ENCODE measurements at places on chromosomes 12 and 14.

DNA sequence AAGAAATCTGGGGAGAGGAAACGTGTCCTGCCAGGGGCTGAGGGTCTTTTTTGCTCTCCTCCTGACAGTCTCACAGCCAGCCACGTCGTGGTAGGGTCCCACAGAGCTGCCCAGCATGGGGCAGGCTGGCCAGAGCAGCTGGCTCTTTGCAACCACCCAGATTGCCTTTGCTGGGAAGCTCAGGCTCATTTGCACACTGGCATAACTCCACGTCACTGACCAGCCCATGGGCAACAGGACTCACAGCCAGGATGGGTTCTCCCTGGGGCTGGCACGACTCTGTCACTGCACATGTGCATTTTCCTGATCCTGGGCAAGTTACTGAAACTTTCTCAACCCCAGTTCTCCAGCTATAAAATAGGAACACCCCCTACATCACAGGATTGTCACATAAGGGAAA lies 242.2 kb downstream of the DPF3 start:
- DNase-seq, result no peak

GRCh38 chr12:42402821-42403411 lies 76.9 kb downstream of the PPHLN1 start:
- no peak for DNase-seq

GRCh38 chr12:68334132-68334531 lies 2.0 kb upstream of the MDM1 start:
- DNase-seq, result no peak

DNA sequence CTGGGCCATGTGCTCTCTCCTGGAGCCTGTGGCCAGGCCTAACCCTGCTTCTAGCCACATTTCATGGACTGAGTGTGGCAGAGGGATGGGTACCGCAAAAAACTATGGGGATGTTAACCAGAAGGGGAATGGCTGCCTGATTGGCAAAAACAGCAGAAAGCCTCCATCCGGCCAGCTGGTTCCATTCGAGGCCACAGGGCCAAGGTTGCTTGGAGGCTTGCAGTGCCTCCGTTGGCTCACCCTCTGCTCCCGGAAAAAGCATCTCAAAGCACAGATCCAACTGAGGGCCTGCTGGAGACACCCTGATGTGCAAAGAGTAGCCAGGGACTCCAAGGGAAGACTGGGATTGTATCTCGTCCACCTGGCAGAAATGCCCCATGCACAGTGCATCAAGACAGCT lies 16.5 kb downstream of the TMEM120B start:
- DNase-seq, result no peak

DNA sequence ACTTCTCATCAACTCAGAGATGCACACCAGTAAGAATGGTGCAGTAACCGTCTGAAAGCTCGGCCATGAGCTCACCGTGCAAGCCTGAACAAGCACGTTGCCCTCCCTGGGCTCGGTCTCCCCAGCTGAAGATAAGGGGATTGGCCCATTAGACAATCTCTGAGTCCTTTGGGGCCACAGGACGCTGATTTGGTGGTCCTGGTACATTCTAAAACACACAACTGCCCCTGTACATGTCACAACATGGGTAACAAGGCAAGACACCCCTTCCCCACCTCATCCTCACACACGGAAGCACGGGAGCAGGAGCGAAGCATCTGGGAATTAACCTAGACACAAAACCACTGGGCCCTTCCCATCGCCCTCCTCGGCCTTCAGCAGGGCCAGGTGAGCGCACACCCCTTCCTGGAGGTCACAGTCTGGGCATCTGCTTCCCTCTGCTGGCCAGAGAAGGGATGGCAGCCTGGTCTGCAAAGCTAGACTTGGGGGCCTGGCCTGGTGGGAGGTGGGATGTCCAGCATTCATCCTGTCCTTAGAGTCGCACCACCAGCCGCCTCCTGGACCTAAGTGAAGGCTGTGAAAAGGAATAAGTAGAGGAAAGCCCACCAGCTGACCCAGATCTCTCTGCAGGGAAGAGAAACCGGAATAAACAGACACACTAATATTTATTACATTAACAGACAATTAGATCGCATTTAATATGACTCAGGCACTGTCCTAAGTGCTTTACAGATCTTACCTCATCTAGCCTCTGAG lies 18.9 kb upstream of the SMUG1 start:
- peak; percentile 68 for DNase-seq

DNA sequence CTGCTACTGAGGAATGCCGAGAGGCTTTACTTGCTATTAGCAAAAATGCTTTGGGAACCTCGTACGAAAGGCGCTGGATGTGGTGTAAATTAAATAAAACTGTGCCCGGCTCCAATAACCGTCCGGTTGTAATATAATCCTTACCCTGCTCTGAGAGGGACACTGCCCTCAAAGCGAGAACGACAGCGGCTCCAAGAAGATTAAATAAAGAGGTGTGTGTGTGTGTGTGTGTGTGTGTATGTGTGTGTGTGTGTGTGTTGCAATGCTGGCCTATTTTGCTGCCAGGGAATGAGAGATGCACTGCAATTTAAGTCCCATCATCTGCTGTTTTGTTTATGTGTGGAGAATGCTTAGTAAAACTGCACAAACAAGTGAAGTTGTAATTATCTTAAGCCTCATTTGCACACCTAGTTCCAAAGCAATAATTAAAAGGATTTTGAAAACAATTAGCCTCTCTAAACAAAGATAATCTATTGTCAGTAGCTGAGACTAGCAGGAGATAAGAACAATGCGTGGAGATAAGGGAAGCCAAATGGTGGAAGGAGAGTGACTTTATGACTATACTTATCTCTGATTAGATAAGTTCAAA lies 1.2 kb upstream of the SIX1 start:
- peak; percentile 62 for DNase-seq

DNA sequence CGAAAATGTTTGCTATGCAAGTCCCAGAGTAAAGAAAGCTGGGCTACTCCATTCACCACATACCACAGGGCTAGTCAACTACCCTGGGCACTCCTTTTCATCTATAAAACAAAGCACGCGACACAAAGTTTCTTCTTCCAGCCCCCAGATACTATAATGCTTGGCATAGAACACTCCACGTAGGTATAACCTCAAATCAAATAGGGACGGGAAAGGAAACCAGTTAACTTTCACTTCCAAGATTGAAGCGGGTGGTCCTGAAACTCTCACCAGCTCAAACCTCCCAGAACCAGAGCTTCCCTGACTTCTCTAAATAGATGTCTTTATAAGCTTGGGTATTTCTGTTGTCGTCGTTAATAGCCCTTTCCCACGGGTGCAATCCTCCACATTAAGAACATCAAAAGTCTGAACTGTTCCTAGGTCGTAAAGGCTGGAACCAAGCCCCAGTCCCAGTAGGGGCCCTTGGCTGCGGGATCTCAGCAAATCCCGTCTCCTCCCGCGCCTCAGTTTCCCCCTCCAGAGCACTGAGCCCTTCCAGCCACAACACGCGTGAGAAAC lies 647 bp downstream of the LGMN start:
- DNase-seq, result no peak

GRCh38 chr12:4813741-4814140 lies 93.5 kb downstream of the GALNT8 start:
- DNase-seq, result no peak

- DNase-seq, result peak; percentile 60
These were observed 149.5 kb downstream of the NOVA1 start for GRCh38 chr14:26448181-26448855.

DNA sequence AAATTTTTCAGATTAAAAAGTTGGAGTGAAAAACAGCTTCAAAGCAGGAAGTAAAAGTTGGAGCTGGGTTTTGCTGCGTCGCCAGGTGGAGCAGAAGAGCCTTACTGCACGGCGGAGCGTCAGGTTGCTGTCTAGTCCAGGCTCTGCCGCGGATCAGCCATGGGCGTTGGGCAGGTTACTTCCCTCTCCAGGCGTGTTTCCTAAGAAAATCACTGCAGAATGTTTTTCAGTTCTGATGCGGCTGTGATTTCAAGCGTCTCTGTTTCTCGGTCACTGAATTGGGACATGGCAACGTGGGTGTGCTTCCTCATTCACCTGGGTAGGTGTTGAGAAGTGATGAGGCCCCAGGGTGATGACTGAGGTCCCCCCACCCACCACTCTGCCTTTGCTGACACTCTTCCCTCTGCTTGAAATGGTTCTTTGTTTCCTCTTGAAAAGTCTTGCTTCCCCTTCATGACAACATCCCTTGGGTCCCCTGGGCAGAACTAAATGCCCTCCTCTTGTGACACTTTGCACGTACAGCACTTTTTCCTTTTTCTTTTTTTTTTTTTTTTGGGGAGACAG lies 7.6 kb downstream of the EVL start:
- DNase-seq, result no peak

GRCh38 chr12:100274291-100274690 lies 7.3 kb downstream of the SCYL2 start:
- DNase-seq, result no peak

- DNase-seq, result peak; percentile 64
These were observed at the start of gene COQ5 for GRCh38 chr12:120528861-120529525. TSS of gene COQ5 (minus strand) at chr12:120529158. CDS start at chr12:120529141, 17 bp downstream.

GRCh38 chr12:49843411-49843810 lies 505 bp upstream of the BCDIN3D start:
- DNase-seq, result no peak

GRCh38 chr12:19694627-19695026 lies 255.3 kb downstream of the AEBP2 start:
- no peak for DNase-seq

- DNase-seq, result no peak
These were observed 207.8 kb downstream of the RBM19 start for GRCh38 chr12:113758165-113758924.

DNA sequence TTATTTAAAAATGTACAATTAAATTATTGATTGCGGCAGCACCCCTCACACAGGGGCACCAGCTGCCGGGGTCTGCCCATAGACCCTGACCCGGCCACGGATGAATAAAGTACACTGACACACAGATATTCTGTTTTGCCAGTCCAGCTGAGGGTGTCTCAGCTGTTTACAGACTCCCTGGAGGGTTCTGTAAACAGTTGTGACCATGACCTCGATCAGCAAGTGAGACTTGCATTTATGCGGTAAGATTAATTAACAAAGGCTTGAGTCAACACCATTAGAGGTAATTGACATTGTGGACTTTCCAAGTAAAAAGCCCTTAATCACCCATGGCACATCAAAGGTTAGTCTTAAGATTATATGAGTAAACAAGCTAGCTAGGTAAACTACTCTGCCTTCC lies 94.3 kb downstream of the FUT8 start:
- DNase-seq, result peak; percentile 98

Measured in NCI-H748 treated with DMSO at 0.1 percent for 48 hours (cell line).